RCC 7860 (cell line): ENCODE measurements at places on chromosomes 12 and 14.

- DNase-seq, result no peak
Observed at GRCh38 chr12:122052285-122052684, 26.3 kb upstream of the MLXIP start.

DNA sequence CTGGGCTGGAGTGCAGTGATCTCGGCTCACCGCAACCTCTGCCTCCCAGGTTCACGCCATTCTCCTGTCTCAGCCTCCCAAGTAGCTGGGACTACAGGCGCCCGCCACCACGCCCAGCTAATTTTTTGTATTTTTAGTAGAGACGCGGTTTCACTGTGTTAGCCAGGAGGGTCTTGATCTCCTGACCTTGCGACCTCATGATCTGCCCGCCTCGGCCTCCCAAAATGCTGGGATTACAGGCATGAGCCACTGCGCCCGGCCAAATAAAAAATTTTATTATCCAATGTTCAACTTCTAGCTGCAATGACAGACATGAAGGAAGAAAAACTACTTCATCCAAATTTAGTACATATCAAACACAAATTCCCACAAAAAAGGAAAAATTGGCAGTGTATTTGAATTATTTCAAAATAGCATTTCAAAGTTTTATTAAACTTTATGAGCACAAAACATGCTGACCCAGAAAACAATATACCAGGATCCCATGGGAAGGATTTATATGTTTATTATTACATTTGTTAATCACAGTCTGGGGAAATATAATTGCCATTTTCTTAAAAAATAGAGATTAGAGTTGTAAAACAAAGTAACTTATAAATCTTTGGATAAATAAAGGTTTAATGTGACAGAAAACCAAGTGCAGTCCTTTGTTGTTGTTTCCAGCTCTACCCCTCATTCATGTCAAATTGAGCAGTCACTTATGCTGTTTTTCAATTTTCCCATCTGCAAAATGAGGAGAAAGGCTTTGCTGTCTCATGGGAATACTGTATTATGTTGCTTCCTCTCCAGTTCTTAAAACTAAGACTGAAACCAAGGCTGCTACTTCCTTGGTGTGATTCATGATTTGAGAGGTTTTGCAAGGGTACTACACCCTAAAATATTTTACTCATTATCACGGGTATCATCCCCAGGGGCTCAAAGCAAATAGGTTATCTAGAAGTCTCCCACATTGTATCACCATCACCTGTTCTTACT lies 155.2 kb upstream of the AVPR1A start:
- no peak for DNase-seq

DNA sequence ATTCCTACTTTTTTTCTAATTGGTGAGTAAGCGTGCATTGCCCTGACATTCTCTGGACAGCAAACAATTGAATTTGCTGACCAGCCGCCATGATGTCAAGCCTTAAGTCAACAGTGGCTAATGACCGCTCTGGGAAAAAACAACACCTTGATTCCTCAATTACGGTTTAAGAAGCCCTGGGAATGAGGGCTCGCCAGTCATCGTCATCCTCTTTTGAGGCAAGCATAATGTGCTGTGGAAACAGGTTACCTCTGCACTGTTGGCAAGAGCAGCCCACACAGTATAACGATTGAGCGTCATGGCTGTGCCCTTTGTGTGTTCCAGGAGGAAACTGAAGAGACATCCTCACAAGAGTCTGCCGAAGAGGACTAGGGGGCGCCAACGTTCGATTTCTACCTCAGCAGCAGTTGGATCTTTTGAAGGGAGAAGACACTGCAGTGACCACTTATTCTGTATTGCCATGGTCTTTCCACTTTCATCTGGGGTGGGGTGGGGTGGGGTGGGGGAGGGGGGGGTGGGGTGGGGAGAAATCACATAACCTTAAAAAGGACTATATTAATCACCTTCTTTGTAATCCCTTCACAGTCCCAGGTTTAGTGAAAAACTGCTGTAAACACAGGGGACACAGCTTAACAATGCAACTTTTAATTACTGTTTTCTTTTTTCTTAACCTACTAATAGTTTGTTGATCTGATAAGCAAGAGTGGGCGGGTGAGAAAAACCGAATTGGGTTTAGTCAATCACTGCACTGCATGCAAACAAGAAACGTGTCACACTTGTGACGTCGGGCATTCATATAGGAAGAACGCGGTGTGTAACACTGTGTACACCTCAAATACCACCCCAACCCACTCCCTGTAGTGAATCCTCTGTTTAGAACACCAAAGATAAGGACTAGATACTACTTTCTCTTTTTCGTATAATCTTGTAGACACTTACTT lies 138.9 kb downstream of the HMGA2 start:
- no peak for DNase-seq

- no peak for DNase-seq
Observed at GRCh38 chr12:75115748-75116147, 93.9 kb downstream of the KCNC2 start.
